ENCODE measurements at places on chromosomes 1 and 21.

GRCh38 chr1:216183454-216183853 lies 239.8 kb downstream of the USH2A start:
- no peak for DNase-seq

GRCh38 chr1:201970334-201971159 lies 11.9 kb upstream of the RNPEP start:
- DNase-seq: no peak

GRCh38 chr1:156725683-156726280 lies 2.5 kb upstream of the METTL25B start:
- peak; percentile 95 for DNase-seq

DNA sequence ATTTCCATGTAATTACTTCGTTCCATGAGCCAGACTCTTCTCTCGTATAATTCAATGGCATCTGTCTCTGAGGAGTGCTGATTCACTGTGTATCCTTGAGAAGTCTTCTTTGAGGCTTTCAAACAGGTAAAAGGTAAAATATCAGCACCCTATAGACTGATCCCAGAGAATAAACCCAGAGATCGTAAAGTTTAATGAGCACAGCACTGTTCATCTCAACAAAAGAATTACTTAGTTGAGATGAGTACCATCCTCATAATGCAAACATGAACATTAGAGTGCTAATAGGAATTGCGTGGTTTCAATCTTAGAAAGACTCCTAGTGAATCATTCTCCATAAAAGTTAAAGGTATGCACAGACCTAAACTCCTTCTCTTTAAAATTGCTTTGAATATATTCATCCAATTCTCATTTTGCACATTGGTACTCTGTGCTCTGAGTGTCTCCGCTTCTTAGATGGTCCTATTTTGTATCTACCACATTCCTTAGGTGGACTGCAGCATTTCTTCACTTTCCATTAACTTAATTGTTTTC lies 97.2 kb downstream of the TBX15 start:
- no peak for DNase-seq

GRCh38 chr1:42797414-42797813 lies 12.6 kb downstream of the TMEM269 start:
- DNase-seq: no peak

DNA sequence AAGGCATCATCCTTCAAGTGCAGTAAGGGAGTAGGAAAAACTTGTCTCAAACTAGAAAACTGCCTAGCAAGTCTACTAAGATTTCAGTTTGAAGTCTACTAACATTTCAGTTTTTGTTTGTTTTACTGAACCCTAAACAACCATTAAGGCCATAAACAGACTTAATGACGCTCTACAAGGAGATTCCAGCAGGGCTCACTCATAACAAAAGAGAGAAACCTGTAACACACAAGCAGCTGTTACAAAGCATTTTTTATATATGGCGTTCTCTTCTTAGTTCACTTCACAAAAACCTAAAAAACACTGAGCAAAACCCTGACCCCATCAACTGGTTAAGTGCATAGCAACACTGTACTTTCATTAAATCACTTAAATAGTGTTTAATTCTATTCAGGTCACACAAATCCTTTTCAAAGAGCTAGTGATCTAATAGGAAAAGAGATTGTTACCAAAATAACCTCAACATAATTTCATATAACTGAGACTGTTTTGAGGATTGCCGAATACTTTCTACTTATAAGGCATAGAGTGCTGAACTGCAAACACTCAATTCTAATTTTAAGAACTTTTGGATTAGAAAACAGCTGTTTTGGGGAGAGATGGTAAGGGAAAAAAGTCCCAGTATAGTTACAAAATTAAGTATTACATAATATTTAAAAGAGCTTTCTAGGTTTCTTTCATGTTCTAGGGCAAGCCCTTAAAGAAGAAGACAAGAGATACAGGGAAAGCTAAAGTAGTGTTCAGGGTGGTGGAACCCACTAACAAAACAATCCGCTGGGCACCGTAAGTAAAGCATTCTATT lies 1.4 kb downstream of the B3GALNT2 start:
- DNase-seq: peak; percentile 39

DNA sequence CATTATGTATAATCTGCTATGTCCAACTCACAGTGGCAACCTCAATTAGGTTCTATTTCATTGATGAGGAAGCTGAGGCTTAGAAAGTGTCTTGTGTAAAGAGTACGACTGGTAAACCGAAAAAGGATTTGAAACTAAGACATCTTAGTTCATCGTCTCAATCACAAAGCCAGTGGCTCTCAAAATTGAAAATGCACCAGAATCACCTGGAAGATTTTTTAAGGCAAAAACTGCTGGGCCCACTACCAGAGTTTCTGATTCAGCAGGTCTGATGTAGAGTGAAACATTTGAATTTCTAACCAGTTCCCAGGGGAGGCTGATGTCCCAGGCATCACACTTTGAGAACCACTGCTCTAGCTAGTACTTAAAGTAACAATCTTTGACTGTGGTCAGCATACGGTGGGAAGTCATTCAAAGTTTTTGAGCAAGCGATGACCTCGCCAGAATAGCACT lies 5.2 kb upstream of the LRRC53 start:
- no peak for DNase-seq
